DND-41 (cell line): ENCODE measurements at places on chromosomes 2 and 18.
A peak's percentile ranks its signal among the peaks of the same experiment; 100 is the strongest.

GRCh38 chr2:182379241-182379640 lies 47.6 kb downstream of the PDE1A start:
- no peak for DNase-seq

- no peak for DNase-seq
These were observed 384.7 kb downstream of the FIGN start for GRCh38 chr2:163351143-163351542.

DNA sequence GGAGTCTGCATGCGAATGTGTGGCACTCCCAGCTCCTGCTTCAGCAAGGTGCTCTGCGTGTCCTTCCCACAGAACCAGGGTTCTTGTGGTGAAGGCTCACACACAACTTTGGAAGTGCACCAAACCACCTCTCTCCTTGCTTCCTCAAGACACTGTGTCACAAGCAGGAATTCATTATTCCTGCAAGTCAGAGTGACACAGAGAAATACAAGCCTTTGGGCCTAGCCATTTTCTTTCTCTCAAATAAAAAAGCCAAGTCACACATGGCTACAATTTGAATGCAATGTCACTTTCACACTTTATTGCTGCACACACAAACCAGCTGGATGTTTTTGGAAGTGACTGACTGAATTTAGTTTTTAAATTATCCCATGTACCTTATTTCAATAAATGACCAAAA lies 30.1 kb upstream of the THOC1 start:
- DNase-seq, result no peak

DNA sequence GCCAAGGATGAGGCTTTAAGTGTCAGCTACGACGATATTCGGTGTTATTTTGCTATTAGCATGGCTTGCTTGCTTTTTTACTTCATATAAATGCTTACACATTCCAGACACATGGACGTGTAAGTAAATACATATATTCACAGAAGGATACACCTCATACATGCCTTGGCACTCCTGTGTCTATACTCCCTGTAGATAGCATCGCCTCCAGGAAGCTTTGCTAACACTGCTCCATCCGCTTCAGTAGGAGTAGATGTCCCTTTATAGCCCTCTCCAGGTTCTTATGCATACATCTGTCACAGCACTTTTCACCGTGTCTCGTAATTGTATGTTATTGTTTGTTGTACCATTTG lies 27.5 kb upstream of the KCTD1 start:
- peak; percentile 20 for DNase-seq

GRCh38 chr2:241617431-241618154 lies 19.4 kb downstream of the THAP4 start:
- peak; percentile 44 for DNase-seq

DNA sequence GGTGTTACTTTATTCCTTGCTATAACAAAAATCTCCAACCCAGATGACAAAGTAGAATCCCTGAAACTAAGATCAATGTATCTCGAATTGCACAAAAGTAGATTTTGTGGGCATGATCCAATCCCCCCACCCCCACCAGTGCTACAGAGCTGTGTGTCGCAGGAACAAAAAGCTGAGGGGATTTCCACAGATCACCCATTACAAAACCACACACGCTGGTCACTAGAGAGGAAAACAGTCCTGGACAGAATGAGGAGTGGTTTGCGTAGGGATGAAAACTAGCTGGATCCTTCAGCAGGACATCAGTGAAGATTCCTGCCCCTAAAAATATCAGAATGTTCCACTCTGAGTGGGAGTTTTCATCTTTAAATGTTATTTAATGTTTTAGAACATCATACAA lies 165.3 kb upstream of the STK17B start:
- no peak for DNase-seq

GRCh38 chr2:123362671-123363440 lies 662.2 kb upstream of the CNTNAP5 start:
- no peak for DNase-seq

GRCh38 chr2:50006327-50006726 lies 852.0 kb upstream of the FSHR start:
- no peak for DNase-seq

DNA sequence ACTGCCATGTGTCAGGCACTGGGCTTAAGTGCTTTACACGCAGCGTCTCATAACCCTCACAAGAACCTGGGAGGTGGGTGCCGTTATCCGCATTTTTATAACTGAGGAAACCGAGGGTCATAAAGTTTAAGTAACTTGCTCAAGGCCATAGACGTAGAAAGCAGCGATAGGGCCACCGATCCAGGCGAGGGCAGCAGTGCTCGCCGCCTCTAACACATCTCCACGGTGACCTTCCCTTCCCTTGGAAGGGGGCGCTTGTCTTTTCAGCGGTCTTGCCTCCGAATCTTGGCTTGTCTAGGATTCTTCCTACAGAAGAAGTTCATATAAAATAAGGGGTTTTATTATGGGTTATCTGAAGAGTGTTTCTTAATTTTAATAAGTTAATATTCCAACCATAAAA lies 186.6 kb downstream of the GBX2 start:
- DNase-seq, result no peak

GRCh38 chr2:9445089-9445488 lies 21.6 kb downstream of the CPSF3 start:
- DNase-seq, result no peak
